T-helper 1 cell (primary cell): ENCODE measurements at places on chromosomes 7 and 10.

GRCh38 chr7:114988026-114988425 lies 66.1 kb downstream of the MDFIC start:
- DNase-seq: no peak

DNA sequence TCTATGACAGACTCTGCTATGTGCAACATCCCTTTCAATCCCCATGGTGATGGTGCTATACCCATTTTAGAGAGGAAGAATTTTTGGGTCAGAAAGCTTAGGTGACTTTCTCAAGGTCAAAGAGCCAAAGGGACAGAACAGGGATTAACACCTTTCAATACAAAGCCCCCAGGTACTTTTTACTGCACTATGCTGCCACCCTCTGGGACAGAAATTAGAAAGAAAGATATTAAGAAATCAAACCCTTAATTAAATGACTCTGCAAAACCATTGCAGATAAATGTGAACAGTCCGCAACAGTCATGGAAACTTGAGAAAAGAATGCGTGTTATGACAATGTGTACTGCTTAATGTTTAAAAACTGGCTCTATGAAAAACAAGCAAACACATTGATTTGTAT lies 673.7 kb downstream of the MAGI2 start:
- DNase-seq: no peak

DNA sequence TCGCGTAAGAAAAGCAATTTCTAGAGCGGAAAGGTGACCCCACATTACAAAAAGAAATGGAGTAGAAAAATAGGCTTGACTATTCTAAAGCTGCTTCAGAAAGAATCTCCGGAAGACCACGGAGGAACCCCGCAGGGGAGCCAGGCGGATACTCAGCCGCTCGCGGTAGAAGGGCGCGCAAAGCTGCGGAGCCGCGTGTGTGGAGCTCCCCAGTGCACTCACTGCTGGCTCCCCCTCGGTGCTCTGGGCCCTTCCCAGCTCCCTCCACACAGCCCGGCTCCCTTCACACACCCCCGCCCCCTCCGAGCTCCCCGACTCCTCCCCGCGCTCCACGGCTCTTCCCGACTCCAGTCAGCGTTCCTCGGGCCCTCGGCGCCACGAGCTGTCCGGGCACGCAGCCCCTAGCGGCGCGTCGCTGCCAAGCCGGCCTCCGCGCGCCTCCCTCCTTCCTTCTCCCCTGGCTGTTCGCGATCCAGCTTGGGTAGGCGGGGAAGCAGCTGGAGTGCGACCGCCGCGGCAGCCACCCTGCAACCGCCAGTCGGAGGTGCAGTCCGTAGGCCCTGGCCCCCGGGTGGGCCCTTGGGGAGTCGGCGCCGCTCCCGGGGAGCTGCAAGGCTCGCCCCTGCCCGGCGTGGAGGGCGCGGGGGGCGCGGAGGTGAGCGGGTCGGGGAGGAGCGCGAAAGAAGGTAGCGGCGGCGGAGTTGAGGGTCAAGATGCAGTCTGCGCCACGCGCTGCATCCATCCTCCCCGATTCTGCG lies at the start of gene STEAP2:
STEAP2 (plus strand) TSS at position 350 of the 758 bp plus-strand sequence. CDS start 13,343 bp downstream, outside the sequence.
- no peak for DNase-seq

DNA sequence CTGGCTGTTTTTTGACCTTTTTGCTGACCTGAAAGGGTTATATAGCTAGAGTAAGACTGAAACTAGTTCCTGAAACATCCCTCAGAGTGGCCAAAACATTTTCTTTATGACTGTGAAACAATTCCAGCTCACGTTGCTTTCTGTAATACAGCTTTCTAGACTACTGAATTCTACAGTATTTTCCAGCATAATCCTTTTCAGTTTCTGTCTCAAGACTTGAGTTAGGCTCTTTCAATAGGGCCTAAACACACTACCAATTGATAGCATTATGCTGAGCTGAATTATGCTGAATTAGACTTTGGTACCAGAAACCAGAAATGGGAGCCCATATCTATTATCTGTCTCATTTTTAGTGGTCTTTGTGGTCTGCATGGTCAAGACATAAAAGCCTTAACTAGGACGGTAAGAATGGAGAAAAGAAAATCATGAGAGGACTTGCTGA lies 72.6 kb downstream of the EPDR1 start:
- no peak for DNase-seq

DNA sequence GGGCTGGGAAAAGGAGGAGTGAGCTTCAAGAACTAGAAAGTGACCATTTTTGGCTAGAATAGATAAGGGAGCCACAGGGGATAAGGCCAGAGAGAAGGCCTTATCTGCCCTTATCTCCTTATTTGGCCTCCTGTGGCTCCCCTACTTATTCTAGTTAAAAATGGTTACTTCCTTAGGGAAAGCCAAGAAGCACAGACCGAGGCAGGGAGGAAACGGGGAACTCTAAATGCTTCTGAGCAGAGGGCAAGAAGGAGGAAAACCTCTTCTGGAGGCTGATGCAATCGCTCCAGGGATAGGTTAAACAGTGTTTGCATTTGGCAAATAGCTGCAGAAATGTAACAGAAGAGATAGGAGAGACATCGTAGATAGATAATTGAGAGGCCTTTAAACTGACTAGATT lies 18.6 kb downstream of the NRP1 start:
- no peak for DNase-seq

GRCh38 chr7:83870515-83870914 lies 221.6 kb upstream of the SEMA3E start:
- DNase-seq: no peak

GRCh38 chr7:94974423-94974822 lies 67.0 kb downstream of the PPP1R9A start:
- DNase-seq: no peak

DNA sequence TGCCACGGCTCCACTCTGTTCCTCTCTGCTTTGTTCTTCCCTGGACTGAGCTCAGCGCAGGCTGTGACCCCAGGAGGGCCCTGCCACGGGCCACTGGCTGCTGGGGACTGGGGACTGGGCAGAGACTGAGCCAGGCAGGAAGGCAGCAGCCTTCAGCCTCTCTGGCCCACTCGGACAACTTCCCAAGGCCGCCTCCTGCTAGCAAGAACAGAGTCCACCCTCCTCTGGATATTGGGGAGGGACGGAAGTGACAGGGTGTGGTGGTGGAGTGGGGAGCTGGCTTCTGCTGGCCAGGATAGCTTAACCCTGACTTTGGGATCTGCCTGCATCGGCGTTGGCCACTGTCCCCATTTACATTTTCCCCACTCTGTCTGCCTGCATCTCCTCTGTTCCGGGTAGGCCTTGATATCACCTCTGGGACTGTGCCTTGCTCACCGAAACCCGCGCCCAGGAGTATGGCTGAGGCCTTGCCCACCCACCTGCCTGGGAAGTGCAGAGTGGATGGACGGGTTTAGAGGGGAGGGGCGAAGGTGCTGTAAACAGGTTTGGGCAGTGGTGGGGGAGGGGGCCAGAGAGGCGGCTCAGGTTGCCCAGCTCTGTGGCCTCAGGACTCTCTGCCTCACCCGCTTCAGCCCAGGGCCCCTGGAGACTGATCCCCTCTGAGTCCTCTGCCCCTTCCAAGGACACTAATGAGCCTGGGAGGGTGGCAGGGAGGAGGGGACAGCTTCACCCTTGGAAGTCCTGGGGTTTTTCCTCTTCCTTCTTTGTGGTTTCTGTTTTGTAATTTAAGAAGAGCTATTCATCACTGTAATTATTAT lies 1.2 kb downstream of the CLDN4 start:
- DNase-seq: no peak

DNA sequence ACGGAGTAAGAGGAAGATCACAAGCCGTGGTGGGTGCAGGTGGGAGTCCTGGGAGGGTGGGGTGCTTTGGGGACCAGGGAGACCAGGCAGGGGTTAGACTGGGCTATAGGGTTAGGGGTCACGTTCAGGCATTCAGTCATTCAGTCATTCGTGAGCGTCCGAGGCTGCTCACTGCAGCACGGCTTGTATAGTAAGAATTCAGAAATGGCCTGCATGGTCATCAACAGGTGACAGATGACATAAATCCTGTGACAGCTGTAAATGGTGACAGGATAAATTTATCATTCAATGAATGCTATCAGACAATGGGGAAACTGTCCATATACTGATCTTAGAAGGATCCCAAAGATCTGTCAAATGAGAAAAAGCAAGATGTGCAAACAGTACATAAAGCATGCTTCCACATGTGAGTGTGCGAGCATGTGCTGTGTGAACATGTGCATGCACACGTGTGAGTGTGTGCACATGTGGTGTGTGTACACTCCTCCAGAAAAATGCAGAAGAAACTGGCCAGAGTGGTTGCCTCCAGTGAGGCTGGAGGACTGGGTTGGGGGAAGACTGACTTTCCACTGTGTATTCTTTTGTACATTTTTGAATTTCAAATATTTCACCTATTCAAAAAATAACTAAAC lies 32.0 kb upstream of the SMARCD3 start:
- no peak for DNase-seq

DNA sequence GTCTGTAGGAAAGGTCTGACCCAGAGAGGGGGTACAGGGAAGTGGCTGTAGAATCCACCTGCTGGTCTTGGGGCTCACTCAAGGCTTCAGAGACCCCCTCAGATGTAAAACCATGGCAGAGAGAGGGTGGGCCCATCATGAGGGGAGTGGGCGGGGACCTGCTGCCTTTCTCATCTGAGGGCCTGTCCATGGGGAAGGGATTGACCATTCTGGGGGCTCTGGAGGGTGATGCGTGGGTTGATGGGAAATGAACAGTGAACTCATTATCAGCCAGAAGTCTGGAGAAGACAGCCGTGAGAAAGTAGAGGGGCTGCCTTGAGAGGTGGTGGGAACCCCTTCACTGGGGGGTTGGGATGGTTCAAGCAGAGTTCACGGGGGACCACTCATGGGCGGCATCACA lies 66.8 kb downstream of the MINDY4 start:
- DNase-seq: no peak

- DNase-seq: no peak
These were observed 15.1 kb downstream of the RNF216 start for GRCh38 chr7:5766321-5766761.

DNA sequence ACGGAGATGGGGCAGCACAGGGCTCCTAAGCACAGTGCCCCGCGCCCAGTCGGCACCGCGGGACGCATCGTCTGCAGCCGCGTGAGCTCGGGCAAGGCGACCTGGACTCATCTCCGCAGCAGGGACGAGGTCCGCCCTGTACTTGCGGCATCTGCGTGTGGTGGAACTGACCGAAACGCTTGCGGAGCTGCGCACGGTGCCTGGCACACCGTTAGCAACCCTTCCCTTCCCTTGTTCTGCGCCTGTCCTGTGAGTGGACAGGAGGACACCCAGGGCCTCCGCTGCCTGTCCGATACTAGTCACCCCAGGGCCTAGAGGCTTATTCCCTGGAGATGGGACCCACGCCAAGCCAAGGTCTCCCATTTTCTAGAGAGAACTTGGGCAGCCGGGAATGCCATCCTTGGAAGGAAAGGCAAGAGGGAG lies 98.5 kb downstream of the WDR11 start:
- DNase-seq: no peak

DNA sequence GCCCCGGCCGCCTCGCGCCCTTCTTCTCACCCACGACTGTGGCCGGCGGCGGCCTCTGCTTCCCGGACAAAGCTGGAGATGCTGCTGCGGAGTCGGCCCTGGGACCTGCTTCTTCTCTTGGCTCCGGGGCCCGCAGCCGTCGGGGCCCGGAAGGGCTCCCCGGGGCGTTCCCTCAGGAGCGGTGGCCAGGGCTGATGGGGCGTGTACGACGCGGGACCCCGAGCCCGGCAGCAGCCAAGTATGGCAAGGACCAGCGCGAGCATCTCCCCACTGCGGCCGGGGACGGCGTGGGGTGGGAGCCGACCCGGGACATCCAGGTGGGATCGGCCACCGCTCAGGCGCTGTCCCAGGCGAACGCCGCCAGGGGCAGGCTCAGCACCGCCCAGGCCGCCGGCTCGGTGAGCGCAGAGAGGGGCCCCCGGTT lies 27.6 kb upstream of the BMS1 start:
- no peak for DNase-seq

GRCh38 chr10:124484661-124485060 lies 23.0 kb downstream of the LHPP start:
- no peak for DNase-seq

DNA sequence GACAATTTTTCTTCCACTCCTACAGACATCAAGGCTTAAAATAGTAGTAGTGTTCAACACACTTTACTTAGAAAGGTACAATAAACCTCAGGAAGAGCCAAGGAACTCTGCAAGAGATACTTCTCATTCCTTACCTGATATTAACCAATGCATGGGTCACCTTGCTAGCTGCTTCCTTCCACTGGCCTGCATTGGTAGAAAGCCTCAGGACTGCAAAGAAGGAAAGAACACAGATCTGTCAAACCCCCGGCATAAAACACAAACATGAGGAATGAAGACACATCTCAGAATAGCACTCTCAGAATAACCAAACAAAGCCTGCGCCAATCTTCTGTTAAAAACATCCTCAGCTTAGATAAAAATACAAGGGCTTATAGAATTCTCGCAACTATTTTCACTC lies 96.1 kb upstream of the KCNIP2 start:
- no peak for DNase-seq

DNA sequence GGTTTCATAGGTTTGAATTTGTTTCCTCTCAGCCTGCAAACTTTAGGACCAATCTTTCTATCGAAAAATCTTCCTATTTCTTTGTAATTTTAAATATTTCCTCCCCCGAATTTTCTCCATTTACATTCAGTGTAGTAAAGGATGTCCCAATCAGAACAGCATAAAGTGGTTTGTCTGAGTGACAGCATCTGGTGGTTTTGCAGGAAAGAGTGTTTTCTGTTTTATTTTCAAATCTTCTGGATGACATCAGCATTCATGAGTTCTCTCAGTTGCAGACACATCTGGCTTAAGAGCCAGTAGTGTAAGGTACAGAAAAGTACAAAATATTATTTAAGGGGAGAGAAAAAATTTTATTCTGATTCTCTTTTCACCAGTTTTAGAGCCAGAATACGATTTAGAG lies 634.8 kb downstream of the PHTF2 start:
- no peak for DNase-seq

GRCh38 chr7:85426487-85426960 lies 239.7 kb upstream of the SEMA3D start:
- no peak for DNase-seq

- no peak for DNase-seq
These were observed at the start of gene EPHB4 for GRCh38 chr7:100827330-100828226. Gene EPHB4, minus strand, starts transcription at chr7:100827523. Its CDS starts 493 bp downstream, at chr7:100827030.

GRCh38 chr7:147859033-147859432 lies 731.5 kb upstream of the C7orf33 start:
- DNase-seq: no peak

GRCh38 chr10:133226251-133226808 lies 3.7 kb upstream of the UTF1 start:
- no peak for DNase-seq

- no peak for DNase-seq
These were observed 599.8 kb upstream of the MGMT start for GRCh38 chr10:128867210-128867609.

- no peak for DNase-seq
These were observed 87.4 kb downstream of the ZFAND4 start for GRCh38 chr10:45585131-45585530.

- DNase-seq: no peak
These were observed 132.3 kb upstream of the POT1 start for GRCh38 chr7:125061776-125062397.
